ENCODE measurements at places on chromosomes 5 and 9.
A peak's percentile ranks its signal among the peaks of the same experiment; 100 is the strongest.

- no peak for DNase-seq
Observed at GRCh38 chr9:131781069-131781468, 41.2 kb upstream of the RAPGEF1 start.

DNA sequence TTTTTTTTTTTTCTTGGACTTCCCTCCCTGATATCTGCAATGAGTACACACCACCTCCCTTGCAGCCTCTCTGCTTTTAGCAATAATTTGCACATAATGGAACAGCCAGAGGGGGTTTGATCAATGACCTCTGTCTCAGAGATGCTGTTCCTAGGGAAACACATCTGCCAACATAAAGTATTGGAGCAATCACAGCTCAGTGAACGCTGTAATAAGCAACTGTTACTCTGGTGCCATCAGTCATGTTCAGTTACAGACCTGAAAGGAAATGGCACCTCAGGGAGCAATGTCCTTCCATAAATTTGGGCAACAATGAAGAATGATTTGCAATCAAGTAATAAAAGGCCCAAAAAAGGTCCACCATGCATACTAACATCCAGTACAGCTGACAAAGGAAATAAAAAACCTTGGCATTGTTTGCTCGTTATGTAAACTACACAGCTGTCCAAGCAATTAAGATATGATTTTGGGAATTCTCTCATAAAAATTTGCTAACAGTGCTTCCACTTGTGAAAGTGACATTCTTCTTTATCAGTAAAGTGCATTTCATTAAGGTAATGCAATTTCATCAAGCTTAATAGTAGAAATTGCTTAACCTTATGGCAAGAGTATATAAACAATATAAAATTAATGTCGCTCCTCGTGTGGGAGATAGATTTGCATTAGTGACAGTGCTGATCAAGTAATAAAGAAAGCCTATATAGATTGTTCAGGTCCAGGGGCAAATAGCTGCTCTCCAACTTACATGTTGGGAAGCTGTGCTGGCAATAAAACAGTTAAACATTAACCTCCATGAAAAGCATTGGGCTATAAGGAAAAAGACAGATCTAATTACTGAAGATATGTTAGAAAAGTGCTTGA is 167.8 kb downstream of the RASEF start:
- DNase-seq, result no peak

DNA sequence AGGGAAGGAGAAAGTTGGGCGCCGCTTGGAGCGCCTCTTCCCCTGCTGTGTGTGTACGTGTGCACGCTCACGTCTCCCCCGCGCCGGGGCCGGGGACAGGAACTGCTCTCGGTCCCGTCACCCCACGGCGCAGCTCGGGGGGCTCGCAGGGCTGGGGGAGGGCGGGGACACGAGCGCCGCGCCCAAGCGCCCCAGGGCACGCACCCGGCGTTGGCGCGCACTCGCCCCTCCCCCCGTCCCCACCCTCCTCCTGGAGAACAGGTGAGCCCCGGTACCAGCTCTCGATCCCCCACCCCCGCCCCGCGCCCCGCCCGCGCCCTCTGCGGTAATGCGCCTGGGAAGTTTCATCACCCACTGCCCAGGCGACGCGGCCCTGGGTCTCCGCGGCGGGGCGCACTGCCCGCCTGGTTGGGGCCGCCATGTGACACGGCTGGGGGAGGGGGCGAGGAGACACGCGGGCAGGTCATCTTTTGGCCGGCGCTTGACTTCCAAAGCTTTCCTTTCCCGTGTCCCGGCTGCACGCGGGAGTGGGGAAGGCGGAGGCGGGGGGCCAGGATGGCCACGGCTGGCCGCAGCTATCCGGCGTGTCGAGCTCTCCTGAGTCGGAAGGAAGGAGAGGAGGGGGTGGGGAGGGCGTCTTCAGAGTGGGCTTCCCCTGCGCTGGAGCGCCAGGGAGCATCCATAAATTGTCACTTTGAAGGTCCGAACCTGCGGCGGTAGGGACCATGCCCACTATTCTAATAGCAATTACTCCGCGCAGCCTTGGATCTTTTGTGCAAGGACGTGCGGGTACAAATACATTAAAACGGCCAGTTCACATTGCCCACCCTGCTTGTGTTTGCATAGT is 1.5 kb upstream of the STC2 start:
- no peak for DNase-seq

- peak; percentile 44 for DNase-seq
Observed at GRCh38 chr5:56649569-56649968, 165.8 kb upstream of the MAP3K1 start.

DNA sequence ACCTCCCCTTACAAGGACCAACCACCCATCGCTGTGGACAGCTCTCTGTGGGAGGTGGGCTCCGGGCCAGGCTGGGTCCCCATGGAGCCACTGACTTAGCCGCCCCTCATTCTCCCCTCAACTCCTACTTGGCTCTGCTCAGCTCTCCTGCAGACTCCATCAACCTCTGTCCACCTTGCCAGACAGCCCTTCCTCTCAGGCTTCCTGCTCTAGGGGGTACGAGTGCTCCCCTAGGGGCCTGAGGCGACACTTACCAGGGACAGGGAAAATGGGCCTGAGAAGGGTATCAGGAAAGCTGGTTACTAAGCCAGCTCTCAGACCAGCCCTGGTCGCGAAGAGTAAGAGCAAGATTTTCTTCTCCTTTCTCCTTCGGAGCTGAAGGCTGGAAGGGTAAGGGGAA is 43.9 kb downstream of the SHB start:
- DNase-seq, result no peak

DNA sequence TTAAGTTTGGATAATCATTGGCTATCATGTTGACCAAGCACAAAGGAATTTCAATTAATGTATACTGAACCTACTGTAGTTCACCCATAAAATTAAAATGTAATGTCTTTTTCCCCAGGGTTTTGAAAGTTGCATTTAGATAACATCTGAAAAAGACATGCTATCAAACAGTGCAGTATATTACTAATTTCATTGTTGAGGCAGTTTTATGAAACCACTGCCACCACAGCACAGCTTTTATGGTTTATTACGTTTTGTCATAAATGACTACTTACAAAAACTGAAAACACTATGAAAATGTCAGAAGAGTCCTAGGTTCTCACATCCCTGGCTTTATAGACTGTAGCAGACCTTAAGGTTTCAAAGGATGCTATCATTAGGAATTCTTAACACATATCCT is 32.0 kb upstream of the HAPLN1 start:
- no peak for DNase-seq

DNA sequence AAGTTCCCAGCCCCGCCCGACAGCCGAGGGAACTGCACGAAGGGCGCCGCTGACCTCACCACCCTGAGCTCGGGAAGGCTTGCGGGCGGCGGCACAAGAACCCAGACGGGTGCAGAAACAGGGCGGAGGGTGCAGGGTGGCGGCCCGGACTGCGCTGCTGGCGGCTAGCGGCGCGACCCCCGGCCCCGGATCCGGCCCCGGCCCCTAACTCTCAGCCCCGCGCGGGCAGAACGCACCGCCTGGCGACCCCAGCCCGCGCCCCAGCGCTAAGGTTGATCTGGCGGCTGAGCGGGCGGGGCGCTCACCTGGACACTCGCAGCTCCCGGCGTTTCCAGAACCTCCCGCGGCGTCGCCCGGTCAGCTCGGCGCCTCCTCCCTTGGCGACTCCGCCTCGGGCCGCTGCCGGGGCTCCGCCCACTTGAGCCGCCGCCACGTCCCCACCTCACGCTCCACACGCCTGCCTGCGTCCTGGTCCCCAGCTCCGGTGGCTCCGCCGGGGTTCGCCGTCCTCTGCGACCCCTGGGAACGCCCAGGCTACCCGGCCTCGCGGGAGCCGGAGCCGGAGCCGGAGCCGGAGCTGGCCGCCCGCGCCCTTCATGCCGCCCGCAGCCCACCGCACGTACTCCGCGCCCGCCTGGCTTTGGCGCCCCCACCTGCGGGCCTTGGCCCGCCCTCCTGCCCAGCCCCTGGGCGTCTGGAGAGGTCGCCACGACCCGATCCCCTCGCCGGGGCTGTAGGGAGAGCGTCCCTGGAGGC is at the start of gene P4HA2:
P4HA2 (minus strand) TSS at position 369 of the 756 bp plus-strand sequence. CDS start 9,227 bp downstream, outside the sequence.
- no peak for DNase-seq

- no peak for DNase-seq
Observed at GRCh38 chr9:108205276-108205675, 650.5 kb downstream of the ACTL7B start.

GRCh38 chr5:1831257-1831656 is 30.1 kb downstream of the NDUFS6 start:
- DNase-seq, result no peak

GRCh38 chr5:33688526-33688925 is 203.3 kb downstream of the ADAMTS12 start:
- DNase-seq, result no peak

GRCh38 chr5:172754596-172755356 is 16.2 kb downstream of the DUSP1 start:
- no peak for DNase-seq

DNA sequence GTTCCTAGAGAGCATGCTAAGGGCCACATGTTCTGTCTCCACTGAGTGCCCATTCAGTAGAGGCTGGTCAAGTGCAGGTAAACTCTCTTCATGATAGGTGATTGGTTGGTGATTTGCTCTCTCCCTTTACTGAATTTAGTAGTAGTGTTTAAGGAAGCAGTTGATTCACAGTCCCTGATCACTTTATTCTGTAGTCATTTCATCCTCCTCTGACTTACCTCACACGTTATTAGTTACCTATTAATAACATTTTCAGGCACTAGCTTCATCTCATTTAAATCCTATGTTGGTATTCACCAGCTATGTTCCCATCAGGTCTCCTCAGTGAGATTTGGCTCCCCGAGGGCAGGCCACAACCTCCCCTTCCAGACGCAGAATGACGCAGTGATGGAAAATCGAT is 51.9 kb downstream of the ERAP1 start:
- no peak for DNase-seq

DNA sequence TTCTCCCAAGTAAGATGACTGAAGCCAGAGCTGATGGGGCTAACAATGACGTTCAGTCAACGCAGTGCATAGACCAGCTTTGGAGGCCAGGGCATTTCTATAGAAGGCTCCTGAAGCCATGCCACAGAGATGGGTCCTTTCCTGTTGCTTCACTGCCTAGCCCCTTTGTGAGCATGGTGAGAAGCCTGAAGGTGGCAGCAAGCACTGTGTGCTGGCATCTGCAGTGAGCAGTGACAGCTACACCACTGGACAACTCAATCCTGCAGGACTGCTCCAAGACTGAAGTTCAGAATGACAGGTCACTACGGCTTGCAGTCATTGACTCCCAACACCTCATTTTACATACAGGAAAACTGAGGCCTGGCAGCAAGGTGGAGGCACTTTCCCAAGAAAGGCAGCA is 229.0 kb downstream of the TSSK1B start:
- no peak for DNase-seq

- no peak for DNase-seq
Observed at GRCh38 chr9:33818167-33818846, 1.3 kb downstream of the UBE2R2 start.

- DNase-seq, result peak; percentile 81
Observed at GRCh38 chr5:158758675-158759074, 341.0 kb downstream of the EBF1 start.

DNA sequence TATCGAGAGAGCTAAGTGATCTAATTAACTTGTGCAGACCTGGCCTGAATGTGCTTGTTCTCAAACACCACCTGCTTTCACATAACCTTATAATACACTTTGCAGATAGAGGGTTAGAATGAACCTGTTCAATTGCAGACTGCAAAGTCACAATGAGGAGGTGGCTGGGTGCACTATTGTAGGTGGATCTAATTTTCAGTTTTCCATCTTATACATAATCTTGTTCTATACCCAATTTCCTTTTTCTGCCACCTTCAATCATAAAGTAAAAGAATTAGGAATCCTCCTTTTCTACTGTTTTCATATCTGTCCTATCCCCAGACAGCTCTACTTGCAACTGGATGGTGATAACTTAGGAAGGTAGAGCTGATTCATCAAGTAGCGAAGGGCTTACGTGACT is 68.8 kb upstream of the APC start:
- no peak for DNase-seq

DNA sequence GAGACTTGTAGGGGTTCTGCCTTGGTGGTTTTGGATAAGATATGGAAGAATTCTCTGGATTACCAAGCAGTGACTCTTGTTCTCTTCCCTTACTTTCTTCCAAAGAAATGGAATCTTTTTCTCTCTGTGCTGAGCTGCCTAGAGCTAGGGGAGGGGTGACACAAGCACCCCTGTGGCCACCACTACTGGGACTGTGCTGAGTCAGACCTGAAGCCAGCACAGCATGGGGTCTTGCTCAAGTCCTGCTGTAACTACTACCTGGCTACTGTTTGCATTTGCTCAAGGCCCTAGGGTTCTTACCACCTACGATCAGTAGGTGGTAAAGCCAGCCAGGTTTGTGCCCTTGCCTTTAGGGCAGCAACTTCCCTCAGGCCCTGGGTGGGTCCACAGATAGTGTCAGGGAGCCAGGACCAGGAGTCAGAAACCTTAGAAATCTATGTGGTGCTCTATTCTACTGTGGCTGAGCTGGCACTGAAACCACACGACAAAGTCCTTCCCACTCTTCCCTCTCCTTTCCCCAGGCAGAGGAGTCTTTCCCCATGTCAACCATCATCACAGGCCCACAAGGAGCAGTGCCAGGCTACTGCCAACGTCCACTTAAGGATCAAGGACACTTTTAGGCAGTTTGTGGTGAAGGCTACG is 53.8 kb downstream of the SREK1 start:
- DNase-seq, result no peak

- no peak for DNase-seq
Observed at GRCh38 chr9:117407436-117408022, 7.3 kb downstream of the ASTN2 start.

DNA sequence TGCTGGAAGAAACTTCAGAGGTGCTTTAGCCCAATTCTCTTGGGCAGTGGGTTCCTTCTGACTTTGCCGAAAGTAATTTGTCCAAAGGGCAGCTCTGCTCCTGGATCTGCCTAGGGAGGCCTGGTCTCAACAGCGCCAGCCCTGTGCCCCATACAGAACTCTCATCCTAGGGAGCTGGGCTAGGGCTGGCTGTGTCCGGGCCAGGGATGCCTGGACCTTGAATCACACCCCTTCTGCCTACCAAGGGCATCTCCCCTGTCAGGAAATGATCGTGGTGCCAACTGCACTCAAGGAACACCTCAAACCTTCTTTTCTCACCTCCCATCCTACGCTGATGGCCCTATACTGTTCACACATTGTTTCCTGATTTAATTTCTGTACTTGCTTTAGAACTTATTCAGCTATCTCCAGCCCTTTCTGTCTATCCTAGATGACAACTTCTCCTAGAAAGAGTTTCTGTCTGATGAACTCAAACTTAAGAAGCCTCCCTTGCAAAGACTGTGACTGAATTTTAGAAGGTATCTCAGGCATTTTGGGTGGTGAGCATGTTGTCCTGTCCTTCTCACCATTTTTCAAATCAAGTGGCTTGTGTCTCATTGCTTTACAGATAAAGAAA is 37.4 kb upstream of the NFIB start:
- no peak for DNase-seq

- no peak for DNase-seq
Observed at GRCh38 chr9:6819112-6819511, 61.3 kb downstream of the KDM4C start.
